ENCODE measurements at places on chromosomes 7 and 10.
A peak's percentile ranks its signal among the peaks of the same experiment; 100 is the strongest.

- no peak for DNase-seq
These were observed 148.1 kb upstream of the CELF2 start for GRCh38 chr10:10869592-10869991.

DNA sequence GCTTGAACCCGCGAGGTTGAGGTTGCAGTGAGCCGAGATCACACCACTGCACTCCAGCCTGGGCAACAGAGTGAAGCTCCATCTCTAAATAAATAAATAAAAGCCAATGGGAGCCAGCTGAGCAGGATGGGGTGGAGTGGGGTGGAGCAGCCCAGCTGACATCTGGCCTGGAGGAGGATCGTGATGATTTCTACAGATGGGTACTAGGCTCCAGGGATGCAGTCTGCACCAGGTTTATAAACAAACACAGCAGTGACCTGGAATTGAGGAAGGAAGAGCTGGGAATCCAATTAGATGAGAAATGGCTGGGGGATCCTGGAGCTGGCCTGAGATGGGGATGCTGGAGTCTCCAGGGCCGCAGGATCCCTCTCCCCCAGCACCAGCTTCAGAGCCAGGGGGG lies 7.3 kb upstream of the GRIFIN start:
- DNase-seq: no peak

DNA sequence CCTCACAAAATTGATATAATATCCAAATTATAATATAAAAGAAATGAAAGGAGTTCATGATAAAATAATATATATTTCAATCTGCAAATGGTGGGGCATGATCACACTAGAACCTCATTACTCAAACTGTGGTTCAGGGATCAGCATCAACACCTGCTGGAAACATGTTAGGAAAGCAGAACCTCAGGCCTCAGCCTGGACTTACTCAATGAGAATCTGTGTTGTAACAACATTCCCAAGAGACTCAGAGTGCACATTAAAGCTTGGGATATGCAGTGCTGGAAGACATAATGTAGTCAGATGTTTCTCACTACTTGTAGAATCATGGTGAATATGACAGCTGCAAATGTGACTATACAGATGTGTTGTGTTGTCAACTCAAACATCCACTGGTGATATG lies 81.7 kb upstream of the ITPRID1 start:
- DNase-seq: no peak

DNA sequence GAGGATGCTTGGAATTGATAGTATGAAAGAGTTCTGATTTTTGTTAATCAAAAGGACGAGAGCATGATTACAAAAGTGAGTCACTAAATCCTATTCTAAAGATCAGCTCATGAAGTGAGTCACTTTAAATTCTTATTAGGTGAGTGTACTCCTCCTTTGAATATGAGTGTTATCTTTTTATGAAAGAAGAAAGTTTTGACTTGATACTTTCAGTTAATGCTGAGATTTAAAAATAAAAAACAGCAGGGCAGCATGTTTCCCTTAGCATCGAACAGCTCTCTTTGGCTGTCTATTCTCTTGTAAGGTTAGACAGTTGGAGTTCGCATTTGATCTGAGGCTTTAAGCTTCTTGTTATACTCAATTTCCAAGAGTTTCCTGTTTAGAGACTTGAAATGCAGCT lies 222.0 kb downstream of the TWIST1 start:
- no peak for DNase-seq

DNA sequence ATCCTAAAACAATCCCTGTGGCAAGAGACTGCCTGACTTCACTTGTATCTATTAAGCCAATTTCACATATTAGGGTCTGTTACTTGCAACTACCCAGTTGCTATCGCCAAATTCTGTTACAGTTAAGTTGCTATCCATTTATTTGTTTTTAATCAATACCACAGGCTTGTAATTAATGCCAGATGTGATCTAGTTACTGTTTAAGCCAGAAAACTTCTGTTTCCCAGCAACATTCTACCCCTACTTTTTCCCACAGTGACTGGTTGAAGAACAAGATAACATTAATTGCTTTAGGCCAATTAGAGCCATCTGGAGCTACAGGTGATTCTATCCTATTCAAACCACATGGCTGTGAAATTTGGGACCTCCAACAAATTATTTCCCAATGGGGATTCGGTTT lies 131.3 kb downstream of the ALOX5 start:
- DNase-seq: peak; percentile 22

DNA sequence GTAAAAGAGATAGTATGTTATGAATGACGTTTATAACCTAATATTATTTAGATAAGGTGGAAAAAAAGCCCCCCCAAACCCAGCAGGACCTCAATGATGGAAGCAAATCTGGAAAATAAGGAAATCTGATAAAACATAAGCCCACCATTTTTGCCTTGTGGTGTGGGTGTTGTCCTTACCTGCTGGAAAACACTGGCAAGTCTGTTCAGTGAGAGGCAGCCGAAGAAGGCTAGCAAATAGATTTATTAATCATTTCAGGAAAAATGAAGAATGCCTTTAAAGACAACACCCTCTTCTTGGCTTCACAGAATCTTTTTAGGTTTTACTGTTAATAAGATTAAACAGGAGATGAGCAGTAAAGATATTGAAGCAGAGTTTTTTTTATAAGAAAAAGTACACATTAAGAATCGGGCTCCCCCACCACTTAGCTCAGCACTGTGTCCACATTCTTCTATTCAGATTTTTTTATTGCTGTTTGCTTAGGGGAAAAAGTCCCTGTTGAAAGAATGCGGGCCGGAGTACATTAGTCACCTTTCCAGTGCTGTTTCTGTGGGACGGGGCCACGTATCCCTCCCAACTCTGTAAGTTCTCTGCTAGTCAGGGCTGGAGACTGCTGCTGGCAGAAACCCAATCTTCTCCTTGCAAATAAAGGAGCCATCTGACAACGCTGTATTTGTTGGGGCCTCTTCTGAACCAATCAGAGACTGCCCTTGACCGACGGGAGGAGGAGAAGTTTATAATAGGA lies 104.1 kb downstream of the EVX1 start:
- DNase-seq: no peak
